ENCODE measurements at places on chromosomes 12 and 14. TPM values are rescaled to one million over a fixed set of nuclear protein-coding genes. Genes with fewer than 3 reads are reported as not detected.

The FAM186B gene
- 0.10 TPM for polyA plus RNA-seq

GRCh38 chr12:71755146-71755892 is 656 bp downstream of the RAB21 start:
- peak; percentile 62 for DNase-seq

GRCh38 chr12:124440841-124441381 is 126.5 kb downstream of the NCOR2 start:
- peak; percentile 49 for DNase-seq

GRCh38 chr12:92158796-92159439 is 13.3 kb upstream of the BTG1 start:
- peak; percentile 9 for DNase-seq

DNA sequence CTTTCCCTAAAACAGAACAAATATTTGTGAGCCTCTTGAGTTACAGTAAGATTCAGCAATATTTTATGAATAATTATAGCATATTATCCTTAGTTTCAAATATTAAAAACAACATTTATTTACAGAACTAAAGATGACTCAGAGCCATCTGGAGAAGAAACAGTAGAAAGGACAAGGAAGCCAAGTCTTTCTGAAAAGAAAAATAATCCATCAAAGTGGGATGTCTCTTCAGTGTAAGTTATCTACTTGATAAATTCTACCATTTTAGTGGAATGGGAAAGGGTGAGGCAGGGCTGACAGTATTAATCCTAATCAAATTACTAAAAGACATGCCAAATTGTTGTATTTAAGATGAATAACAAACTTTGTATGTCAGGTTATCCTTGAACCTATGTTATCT is 88.1 kb downstream of the DNAI7 start:
- DNase-seq, result peak; percentile 27

DNA sequence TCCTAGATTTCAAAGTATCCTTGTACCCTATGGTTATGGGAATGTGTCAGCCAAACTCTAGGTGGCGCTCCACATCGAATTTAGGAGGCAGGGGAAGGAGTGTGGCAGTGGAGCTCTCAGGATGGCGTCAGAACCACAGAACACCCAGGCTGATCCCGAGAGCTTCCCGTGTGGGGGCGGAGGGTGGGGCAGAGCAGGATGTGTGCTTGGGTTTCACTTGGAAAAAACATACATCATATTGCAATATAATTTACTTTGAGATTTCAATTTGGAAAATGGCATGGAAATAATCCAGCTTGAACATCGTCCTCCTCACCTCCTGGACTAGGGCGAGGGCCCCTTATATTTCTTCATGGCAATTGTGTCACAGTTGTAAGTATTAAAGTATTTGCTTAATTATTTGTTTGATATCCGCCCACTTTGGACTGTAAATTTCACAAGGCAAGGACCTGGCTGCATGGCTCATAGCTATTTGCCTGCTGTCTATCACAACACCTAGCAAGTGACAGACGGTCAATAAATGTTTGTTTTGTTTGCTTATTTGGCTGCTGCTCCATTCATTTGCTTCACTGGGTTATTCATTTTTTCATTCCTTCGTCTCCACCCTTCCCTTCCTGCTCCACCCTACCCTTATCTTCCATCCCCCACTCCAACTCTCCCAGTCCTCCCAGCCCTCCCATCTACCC is 221.5 kb upstream of the HMGA2 start:
- DNase-seq, result peak; percentile 92

DNA sequence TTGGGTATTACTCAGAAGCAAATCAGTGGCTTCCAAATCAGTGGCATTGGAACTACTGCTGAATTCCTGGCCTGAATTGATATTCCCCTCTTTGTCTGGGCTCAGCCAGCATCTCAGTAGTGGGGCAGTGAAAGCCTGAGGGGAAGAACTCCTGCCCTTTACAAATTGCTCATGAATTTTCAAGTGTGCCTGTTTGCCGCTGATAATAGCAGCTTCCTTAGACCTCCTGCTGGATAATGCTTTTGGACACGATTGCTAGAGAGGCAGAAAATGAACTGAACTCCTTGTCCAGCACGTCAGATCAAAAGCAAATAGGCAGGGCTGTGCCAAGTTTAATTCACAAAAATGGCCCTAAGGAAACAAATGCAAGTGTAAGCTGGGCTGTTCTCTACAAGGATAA is 91.3 kb upstream of the GZMB start:
- DNase-seq, result no peak

The HOXC11 gene
- not detected for polyA plus RNA-seq

DNA sequence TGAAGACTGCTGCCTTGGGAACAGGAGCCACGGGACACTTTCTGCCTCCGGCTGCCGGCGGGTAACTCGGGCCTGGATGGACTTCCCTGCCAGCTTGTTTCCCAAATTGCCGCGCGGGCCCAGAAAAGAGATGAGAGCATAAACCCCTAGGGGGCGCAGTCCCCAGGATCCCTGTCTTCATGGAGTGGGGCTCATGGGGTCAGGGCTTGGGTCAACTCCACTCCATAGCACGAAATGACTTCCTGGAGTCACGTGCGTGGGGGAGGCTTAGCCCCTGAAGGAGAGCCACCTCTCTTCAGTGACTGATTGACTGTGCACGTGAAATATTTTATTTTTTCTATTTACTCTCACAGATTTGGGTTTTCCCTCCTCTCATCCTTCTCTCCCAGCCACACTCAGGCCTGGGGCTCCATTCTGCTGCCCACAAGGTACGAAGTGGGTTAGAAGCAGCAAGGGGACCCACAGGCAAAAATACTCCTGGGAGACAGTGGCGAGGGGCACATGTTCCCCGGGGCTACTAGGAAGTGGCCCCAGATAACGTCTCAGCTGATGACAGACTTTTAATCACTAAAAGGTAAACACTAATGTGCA is 10.0 kb downstream of the PGF start:
- peak; percentile 14 for DNase-seq

The EIF2S3B gene
- 0.42 TPM for polyA plus RNA-seq

The NR1H4 gene
- polyA plus RNA-seq, result not detected

DNA sequence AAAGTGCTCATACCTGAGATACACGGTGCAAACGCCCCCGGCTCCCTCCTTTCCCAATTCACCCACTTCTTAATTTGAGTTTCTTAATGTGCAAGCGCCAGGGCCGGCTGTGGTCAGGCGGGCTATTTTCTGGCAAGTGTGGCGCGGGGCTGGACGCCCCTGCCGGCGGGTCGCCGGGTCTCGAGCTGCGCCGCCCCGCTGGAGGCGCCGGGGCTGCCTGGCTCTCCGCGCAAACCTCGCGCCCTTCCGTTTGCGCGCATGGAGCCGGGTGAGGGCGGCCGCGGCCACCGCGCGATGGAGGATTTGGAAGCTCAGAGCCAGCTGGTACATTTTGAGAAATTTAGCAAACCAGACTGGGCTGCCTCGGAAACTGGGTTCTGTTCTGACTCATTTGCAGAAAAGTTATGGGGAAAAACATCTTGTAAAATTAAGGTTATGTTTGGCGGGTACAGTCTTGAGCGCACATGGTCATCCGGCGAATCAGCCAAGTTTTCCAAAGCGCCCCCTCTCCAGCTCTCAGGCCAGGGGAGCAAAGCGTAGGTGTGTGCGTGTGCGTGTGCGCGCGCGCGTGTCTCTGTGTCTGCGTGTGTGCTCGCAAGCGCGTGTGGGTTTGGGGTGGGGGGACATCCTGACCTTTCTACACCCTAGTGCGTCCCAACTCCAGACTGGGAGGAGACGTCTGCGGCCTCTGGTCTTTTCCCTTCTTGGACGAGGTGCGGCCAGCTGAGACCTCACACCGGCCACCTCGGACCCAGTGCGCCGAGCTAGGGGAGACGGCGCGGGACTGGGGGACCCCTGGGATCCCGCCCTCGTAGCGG is 6.5 kb upstream of the OTX2 start:
- DNase-seq, result peak; percentile 2

DNA sequence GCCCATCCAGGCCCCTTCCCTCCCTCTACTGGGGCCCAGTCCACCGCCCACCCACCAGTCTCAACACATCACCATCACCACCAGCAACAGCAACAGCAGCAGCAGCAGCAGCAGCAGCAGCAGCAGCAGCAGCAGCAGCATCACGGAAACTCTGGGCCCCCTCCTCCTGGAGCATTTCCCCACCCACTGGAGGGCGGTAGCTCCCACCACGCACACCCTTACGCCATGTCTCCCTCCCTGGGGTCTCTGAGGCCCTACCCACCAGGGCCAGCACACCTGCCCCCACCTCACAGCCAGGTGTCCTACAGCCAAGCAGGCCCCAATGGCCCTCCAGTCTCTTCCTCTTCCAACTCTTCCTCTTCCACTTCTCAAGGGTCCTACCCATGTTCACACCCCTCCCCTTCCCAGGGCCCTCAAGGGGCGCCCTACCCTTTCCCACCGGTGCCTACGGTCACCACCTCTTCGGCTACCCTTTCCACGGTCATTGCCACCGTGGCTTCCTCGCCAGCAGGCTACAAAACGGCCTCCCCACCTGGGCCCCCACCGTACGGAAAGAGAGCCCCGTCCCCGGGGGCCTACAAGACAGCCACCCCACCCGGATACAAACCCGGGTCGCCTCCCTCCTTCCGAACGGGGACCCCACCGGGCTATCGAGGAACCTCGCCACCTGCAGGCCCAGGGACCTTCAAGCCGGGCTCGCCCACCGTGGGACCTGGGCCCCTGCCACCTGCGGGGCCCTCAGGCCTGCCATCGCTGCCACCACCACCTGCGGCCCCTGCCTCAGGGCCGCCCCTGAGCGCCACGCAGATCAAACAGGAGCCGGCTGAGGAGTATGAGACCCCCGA is 6.8 kb upstream of the RNU7-1 start:
- DNase-seq, result no peak

GRCh38 chr14:68208218-68208617 is 388.6 kb downstream of the RAD51B start:
- peak; percentile 50 for DNase-seq

GRCh38 chr14:99067141-99067920 is 204.7 kb downstream of the BCL11B start:
- DNase-seq, result no peak

The CIT gene
- 6.8 TPM for polyA plus RNA-seq

The EID3 gene
- 2.3 TPM for polyA plus RNA-seq

The CD4 gene
- 50.8 TPM for polyA plus RNA-seq

The SLC48A1 gene
- 8.9 TPM for polyA plus RNA-seq

The KLHL33 gene
- 0.09 TPM for polyA plus RNA-seq

DNA sequence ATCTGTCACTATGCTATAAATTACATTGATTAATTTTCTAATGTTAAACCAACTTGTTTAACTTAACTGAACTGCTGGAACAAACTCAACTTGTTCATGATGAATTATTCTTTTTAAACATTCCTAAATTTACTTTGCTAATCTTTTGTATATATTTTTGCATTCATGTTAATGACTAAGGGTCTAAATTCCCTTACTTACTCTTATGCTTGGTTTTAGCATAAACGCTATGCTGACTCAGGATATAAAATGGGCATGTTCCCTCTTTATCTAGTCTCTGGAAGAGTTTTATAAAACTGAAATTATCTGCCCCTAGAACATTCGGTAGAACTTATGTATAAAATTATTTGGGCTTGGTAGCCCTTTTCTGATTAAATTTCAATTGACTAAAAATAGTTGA is 342.8 kb upstream of the DIO2 start:
- peak; percentile 22 for DNase-seq

- no peak for DNase-seq
Observed at GRCh38 chr12:21676776-21677175, 19.1 kb upstream of the LDHB start.

DNA sequence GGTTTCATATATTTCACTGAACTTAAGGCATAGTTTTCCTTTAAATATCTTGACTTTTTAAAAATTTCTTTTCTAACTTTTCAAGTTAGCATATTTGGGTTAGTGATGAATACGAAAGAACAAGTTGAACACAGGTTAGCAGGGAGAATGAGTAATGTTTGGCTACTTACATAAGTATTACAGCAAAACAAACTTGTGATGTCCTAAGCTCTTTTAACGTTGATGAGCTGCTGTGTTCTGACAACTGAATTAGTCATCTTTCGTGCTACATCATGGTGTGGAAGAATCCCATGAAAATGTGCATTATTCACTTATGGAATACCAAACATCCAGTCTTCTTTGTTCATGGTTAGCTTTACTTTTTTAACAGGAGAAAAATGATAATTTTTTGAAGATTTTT is 36.3 kb upstream of the PDZRN4 start:
- DNase-seq, result no peak

- no peak for DNase-seq
Observed at GRCh38 chr14:22423958-22424357, 165.1 kb downstream of the DAD1 start.

The HVCN1 gene
- 3.6 TPM for polyA plus RNA-seq

The NRIP2 gene
- polyA plus RNA-seq, result 0.21 TPM

The RAD51B gene
- 7.9 TPM for polyA plus RNA-seq

GRCh38 chr12:61037792-61038191 is 1222.4 kb upstream of the USP15 start:
- DNase-seq, result no peak
